ENCODE measurements at places on chromosomes 5 and 9. TPM values are rescaled to one million over a fixed set of nuclear protein-coding genes. Genes with fewer than 3 reads are reported as not detected.

- no peak for DNase-seq
Observed at GRCh38 chr9:93958819-93959682, 3.9 kb upstream of the BARX1 start.

- DNase-seq: peak; percentile 49
Observed at GRCh38 chr5:66958980-66959641, 237.5 kb downstream of the CD180 start.

DNA sequence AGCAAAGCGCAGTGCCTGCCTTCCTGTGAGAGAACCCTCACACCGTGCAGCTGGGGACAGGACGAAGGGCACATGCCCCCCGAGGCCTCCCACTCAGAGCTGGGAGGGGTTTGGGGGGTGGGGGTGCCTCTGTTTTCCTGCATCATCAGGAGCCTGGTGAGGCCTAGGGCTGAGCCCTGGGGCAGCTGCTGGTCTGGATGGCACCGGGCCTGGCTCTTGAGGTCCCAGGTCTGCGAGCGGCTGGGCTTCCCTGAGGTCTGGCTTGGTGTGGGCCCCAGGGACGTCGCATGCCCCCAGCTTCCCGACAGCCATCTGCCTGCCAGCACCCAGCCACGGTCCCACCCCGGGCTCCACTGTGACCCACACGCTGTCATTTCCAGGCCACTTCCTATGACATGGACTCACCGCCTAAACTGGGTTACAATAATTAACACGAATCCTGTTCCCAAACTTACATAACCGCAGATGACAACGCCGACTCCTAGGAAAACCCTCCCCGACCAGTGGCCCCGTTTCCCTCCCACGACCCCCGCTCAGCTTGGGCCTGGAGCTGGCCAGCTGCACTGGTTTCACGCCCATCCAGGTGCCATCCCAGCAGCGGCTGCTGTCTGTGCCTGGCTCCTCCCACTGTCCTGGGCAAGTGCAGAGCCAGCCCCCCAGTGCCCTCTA is 8.7 kb downstream of the NACC2 start:
- DNase-seq: peak; percentile 50

DNA sequence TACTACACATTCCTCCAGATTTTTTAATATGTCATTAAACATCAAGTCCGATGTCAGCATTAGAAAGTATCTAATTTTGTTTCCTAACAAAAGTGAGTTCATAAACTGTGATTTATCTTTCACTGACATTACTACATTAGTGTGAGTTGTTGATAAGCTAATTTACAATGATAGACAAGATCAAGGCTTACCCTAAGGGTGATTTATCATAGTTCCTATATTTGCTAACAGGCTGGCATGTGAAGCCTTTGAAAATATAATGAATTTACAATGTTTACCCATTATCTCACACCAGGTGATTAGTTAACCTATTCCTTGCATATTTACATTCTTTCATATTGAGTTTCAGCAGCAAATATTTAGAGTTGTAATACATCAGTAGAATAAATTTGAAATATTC is 1096.9 kb upstream of the NUDT12 start:
- DNase-seq: no peak

The ACTBL2 gene
- not detected for total RNA-seq

GRCh38 chr9:110986529-110986928 is 51.7 kb downstream of the LPAR1 start:
- DNase-seq: no peak

GRCh38 chr9:112112941-112113681 is 62.0 kb downstream of the SUSD1 start:
- DNase-seq: peak; percentile 64

The TMEM215 gene
- total RNA-seq: not detected

The SYNPO gene
- total RNA-seq: 51.7 TPM

DNA sequence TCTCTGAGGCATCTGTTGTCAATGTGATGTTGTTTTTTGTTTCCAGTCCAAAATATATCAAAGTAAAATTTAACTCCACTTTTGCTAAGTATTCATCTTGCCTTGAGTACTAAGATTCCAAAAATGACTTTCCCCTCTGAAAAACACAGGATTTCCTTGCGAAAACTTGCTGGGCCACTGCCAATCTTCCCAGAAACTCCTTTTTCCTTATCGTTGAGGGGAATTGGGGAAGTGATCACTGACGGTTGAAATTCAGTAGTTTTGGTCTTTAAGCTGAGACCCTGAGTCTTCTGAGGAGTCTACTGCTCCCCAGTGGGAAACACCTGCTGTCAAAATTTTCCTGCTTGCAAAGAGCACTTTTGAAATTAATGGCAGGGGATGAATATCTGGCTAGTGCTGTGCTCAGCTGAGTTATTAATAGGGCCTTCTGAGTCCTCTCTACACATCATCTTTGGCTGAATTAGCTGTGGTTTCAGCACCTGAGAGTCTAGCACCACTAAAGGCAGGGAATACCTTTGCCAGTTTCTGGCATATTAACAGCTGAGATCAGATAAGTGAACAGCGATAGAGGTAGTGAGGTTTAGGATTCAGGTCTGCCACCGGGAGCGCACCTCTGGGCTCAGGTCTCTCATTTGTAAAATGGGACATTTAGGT is 18.0 kb downstream of the TLR4 start:
- DNase-seq: no peak

- no peak for DNase-seq
Observed at GRCh38 chr5:151906246-151906645, 18.4 kb downstream of the GLRA1 start.

The MCTP1 gene
- total RNA-seq: 1.3 TPM

DNA sequence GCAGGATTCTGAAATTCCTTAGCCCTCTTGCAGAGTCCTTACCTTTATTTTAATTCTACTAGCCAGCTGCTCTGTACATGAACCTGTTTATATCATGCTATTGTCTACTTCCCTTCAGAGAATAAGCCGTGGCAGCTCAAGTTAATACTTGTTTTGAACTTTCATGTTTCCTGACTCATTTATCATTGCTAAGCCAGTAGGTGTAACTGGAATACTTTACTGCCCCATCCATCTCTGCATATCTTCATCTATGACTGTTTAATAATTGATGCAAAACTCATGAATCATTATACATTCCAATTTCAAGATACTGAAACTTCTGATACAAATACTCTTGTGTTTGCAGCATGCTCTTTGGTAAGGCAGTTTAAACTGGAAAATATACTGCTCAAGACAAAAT is 174.7 kb downstream of the PPP2R2B start:
- DNase-seq: no peak

- DNase-seq: no peak
Observed at GRCh38 chr5:105639511-105639910, 2031.2 kb downstream of the EFNA5 start.

- no peak for DNase-seq
Observed at GRCh38 chr9:106969696-106970095, 106.7 kb downstream of the ZNF462 start.

- DNase-seq: no peak
Observed at GRCh38 chr9:37085233-37085632, 35.1 kb upstream of the ZCCHC7 start.

The STKLD1 gene
- total RNA-seq: 0.83 TPM

The BSPRY gene
- 0.33 TPM for total RNA-seq

- no peak for DNase-seq
Observed at GRCh38 chr5:148781766-148782165, 44.6 kb upstream of the ADRB2 start.

DNA sequence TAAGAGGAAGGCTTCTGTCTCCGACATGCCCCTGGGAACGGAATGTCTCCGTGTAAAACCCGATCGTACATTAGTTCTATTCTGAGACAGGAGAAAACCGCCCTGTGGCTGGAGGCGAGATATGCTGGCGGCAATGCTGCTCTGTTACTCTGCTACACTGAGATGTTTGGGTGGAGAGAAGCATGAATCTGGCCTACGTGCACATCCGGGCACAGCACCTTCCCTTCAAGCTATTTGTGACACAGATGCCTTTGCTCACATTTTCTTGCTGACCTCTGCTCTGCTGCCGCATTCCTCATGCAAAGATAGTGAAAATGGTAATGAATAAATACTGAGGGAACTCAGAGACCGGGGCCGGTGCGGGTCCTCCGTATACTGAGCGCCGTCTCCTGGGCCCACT is 2.2 kb upstream of the DPP7 start:
- no peak for DNase-seq

DNA sequence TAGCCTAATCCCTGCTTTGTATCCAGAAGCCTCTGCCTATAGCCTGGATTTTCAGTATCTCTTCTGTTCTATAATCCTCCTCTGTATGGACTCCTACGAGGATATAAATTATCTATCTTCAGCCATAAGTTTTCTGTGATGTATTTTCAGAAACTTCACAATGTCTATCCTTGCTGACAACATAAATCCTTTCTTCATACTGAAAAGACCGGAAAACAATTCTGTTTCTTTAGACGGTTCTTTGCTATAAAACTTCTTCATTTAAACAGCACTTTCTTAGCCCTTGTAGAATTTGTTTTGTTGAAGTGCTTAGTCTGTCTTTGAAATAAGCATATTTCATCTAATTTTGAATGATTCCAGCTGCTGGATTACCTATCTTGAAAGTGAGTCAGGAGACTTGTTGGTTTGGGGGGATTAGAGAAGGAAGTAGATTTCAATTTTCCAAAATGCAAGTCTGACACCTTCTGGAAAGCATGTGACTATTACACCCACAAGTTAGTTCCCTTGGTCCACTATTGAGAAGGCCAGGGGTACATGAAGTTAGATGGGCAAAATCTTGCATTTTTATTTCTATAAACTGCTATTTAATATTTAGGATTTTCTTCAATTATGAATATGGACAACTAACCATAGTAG is 96.3 kb upstream of the RANBP3L start:
- no peak for DNase-seq

Data from left lobe of liver (tissue), 2 donors.